Type B pancreatic cell (in vitro differentiated cells): ENCODE measurements at places on chromosomes 7 and 10.

- no peak for DNase-seq
Observed at GRCh38 chr7:82110146-82110840, 333.3 kb downstream of the CACNA2D1 start.

DNA sequence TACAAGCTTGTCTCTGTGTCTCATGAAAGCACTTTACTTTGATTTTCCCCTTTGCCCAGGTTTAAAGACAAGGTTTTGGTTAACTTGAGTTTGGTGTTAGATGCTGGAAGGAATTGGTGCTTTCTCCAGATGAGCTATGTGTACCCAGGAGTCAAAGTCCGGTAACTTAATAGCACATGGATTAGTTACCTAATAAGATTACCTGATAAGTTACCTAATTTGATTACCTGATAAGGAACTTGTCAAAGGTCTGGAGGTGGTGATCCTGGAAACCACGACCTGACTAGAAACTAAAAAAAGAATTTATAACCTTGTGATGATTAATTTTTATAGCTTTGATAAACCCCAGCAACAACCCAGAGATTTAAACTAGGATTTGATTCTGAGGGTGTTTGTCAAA, 269.9 kb upstream of the CACNA2D1 start:
- DNase-seq: no peak

- DNase-seq: no peak
Observed at GRCh38 chr10:130545122-130545521, 408.9 kb downstream of the GLRX3 start.

GRCh38 chr10:122879339-122880273, at the start of gene FAM24B:
TSS of gene FAM24B (minus strand) at chr10:122879581. CDS start at chr10:122850515, 29,066 bp downstream.
- DNase-seq: no peak

DNA sequence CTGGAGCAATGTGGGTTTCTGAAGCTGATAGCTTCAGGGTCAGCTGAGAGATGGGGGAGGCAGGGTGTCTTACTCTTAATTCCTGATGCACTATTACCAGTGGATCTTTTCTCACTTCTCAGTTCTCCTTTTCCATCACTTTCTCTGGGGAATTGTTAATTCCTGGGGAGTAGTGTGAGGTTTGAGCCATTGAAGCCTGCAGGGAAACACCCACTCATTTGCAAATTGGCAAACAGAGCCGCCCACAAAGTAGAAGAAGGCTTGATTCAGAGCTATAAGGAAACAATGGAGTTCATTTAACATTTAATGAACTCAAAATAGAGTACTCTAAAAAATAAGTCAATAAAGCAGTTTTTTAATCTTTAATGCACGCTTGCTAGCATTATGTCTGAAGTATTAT, 4.3 kb upstream of the TECTB start:
- DNase-seq: no peak

- no peak for DNase-seq
Observed at GRCh38 chr7:121544726-121545125, 148.6 kb upstream of the FAM3C start.

DNA sequence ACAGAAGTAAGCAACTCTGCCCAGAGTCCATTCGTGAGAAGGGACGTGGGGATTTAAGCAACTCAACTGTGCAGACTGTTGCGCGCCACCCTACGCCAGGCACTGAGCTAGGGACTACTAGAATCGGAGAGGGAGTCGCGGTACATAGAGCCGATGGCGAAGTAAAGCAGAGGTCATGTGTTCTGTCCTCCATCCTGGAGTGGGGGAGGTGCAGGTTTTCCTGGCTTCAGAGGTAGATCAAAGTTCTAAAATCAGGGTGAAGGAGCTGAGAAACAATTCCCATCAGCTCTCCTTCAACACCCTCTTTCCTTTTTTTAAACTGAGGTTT, 23.2 kb downstream of the SLC35G1 start:
- no peak for DNase-seq

- no peak for DNase-seq
Observed at GRCh38 chr7:79984210-79984609, 150.4 kb upstream of the GNAI1 start.

DNA sequence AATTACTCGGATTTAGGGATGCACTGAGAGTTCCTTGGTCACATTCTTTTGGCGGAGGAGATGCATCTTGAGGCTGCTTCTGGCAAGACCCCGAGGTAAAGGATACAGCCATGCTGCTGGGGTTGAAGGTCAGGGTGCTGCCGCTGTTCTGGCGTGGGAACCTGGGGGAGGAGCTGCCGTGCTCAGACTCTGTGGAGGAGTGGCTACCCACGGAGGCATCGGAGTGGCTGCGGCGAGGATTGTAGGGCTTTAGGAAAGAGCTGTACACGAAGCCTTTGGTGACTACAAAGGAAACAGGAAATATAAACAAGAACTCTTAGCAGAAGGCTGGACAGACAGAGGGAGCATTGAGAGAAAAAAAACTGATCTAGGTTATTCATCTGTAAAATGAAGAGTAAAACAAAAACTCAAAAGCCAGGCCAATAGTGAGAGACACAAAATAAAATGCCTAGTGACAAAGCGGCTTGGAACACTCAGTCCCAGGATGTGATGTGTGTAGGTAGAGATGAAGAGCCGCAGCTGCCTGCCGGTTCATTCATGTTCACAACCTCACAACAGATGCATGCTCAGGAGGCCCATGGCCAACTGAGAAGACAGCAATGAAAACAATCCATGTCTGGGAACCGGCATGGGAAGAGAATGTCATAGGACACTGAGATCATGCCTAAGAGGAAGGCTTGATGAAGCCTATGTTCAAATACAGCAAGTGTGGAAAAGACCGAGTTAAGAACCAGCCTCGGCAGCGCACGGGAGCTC, 97.8 kb downstream of the ABCC2 start:
- DNase-seq: no peak

GRCh38 chr10:23481363-23481961, 42.6 kb downstream of the OTUD1 start:
- DNase-seq: no peak

DNA sequence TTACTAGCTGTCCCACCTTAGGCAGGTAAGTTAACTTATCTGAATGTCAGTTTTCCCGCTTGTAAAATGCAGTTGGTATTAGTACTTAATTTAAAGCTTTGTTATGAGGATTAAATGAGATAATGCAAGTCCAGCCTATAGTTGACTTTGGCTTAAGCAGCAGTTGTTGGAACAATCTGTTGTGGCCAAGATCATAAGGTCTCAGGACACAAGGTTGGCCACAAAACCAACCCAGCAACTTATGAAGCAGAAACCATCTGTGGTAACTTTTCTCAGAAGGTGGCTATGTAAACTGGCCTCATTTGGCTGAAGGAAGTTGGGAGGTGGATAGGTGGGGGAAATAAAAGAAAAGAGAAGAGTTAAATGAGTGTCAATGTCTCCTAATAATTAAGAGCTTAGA, 29.4 kb downstream of the ENTPD1 start:
- DNase-seq: no peak

GRCh38 chr10:26211781-26212444, 4.7 kb upstream of the GAD2 start:
- no peak for DNase-seq

- DNase-seq: no peak
Observed at GRCh38 chr10:114033566-114033965, 10.1 kb upstream of the ADRB1 start.

DNA sequence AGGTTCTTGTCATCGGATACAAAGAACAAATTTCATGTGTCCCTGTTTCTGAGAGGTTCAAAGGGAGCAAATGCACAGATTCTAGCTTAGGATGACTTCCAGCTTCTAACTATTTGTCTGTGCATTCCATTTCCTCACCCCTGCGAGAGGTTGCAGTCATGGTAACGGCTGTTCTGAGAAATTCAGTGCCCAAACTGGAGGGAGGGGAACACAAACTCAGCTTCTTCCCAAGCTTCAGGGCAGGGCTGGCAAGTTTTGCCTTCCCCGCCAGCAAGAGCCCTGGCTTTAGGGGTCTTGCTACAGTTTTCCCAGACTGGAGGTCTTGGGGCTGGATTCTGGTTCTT, 11.1 kb downstream of the FAS start:
- no peak for DNase-seq

DNA sequence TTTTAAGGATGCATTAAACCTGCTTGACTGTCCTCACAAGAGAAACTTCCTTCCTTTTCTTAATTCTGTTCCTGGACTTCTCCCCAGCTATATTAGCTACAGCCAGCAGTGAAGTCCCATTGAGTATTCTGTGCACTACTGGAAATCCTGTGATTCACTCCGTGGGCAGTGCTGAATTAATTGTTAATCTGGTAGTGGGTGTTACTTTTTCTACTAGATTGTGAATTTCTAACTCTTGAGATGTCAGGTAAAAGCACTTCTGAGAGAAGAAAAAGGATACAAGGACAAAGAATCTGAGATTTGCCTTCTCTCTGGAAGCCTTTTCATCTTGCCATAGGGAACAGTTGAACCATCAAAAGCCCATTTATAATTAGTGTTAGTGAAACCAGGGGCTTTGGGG, 33.9 kb downstream of the CYCS start:
- no peak for DNase-seq

GRCh38 chr7:134900166-134900982, 85.9 kb upstream of the AGBL3 start:
- no peak for DNase-seq

DNA sequence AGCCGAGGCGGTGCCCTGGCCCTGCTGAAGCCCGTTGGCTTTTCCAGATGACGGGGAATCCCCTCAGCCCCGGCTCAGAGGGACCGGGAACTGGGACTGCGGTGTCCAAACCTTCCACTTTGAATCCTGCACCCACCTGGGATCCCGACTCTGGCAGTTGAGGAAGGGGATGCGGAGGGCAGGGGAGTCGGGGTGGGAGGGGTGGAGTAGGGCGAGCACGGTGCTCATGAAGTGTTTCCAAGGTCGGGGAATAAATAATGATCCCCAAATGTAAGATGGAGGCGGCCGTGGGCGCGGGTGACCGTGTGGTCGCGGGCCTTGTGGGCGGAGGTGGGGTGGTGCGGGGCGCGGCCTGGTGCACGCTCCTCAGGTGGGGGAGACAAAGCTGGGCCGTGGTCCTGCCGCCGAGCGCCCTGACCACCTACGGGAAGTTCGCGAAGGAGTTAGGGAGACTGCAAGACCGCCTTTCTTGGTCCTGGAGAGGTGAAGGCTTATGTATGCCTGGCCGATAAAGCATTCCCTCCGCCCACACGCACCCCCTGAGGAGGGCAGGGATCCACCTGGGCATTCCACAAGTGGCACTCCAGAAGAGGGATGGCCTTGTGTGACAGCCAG, 1.4 kb downstream of the MTURN start:
- no peak for DNase-seq

GRCh38 chr10:7610026-7610425, 56.7 kb downstream of the ITIH5 start:
- no peak for DNase-seq
